Left renal pelvis (tissue), 4 donors: ENCODE measurements at places on chromosomes 3 and 15.

GRCh38 chr3:175421902-175422301 is 562.8 kb downstream of the NAALADL2 start:
- no peak for DNase-seq

DNA sequence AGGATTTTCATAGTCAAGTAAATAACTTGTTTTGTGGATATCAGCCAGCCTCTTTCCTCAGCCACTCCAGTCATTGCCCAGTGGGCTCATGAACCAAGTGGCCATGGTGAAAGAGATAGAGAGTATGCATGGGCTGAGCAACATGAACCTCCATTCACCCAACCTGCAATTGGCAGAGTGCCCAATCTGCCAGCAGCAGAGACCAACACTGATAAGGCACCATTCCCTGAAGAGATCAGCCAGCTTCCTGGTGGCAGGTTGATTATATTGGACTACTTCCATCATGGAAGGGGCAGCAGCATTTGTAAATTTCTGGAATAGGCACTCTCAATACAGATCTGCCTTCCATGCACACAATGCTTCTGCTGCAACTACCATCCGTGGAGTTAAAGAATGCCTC is 10.3 kb upstream of the MCF2L2 start:
- no peak for DNase-seq

DNA sequence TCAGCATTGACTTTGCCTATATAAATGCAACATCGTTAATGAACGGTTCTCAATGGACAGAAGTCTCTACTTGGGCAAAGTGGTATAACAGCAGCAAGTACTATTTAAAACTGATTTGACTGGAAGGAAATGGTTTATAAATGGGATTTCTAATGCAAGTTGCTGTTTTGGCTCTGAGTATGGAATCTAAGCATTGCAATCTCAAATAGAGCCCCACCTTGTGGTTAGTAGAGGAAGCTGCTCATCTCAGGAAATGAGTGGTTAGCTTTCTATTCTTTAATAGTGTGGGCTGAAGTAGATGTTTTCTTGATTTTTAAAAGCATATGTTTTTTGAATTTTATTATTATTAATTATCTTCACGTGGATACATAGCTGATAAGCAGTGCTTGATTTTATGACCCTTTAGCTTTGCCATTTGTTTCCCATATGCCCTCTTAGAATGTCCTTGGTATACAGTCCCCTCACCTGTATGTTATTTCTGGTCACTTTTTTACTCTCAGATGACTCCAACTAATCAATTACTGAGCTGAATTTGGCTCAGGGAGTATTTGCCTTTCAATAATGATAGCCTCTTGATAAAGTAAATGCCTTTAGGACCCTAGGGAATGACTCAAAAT is 67.1 kb downstream of the OXSM start:
- no peak for DNase-seq

- no peak for DNase-seq
These were observed 13.2 kb downstream of the NR1I2 start for GRCh38 chr3:119794971-119795612.

DNA sequence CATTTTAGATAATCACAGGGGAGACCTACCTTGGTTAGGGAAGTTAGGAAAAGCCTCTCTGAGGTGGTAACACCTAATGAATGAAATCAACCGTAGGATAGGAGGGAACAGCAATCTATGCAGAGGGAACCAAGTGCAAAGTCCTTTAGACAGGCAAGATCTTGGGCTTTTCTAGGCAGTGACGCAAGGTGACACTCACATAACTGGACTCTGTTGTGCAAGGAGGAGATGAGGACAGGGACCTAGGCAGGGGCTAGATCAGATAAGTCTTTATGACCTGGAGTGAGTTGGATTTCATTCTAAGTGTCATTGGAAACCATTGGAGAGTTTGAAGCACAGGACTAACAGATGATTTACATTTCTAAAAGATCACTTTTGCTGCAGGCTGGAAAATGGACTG is 4.6 kb upstream of the LMOD3 start:
- no peak for DNase-seq

DNA sequence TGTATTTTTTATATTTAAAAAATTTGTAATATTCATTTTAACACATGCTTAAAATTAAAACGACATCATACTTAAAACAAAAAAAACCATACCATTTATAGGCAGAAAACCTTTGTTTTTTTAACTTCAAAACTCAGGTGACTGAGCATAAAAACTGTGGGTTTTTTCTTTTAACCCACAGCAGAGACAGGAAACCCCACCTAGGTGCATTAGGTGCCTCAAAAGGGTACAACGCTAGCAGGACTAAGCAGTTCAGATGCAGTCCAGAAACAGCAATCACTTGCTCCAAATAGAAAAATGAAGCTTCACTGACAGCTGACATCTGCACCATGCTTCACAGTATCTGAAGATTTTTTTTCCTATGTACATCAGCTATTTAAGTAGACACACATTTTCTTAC is 52.3 kb downstream of the GLB1 start:
- no peak for DNase-seq

GRCh38 chr3:113649174-113649845 is 47.1 kb downstream of the USF3 start:
- no peak for DNase-seq
